ENCODE measurements at places on chromosomes 7 and 10. TPM values are rescaled to one million over a fixed set of nuclear protein-coding genes. Genes with fewer than 3 reads are reported as not detected.

GRCh38 chr10:62760401-62760800, 44.1 kb upstream of the ADO start:
- DNase-seq, result no peak

GRCh38 chr10:12389154-12389734, 39.9 kb downstream of the CAMK1D start:
- DNase-seq, result no peak

DNA sequence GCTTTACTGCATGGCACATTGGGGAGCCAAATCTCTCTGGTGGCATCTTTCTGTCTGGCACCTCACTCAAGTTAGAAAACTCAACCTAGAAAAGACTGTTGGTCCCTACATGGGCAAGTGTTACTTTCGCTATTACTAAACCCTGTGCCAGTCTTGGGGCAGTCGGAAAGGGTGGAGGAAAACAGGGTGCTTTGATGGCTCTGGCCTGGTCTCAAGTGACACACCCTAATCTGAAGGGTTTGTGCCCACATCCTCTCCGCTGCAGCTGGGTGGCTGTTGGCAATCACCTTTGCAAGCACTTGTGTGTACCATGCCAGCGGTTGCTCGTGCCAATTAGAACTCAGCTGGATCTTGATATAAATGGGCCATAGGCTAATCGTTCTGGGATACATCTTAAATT, 159.8 kb upstream of the ITGB1 start:
- DNase-seq, result no peak

DNA sequence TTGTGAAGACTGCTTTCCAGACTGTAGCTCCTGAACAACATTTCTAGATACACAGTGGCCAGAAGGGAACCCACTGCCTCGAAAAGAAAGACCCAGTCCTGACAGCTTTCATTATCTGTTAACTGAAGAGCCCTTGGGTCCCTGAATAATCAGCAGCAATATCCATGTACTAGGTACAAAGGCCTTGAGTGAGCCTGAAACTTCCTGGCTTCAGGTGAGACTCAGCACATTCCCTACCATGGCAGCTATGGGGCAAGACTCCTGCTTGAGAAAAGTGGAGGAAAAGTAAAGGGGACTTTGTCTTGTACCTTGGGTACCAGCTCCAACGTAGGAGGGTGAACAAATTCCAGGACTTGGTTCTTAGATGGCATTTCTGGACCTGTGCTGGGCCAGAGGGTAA, 92.8 kb downstream of the SIRT1 start:
- no peak for DNase-seq

DNA sequence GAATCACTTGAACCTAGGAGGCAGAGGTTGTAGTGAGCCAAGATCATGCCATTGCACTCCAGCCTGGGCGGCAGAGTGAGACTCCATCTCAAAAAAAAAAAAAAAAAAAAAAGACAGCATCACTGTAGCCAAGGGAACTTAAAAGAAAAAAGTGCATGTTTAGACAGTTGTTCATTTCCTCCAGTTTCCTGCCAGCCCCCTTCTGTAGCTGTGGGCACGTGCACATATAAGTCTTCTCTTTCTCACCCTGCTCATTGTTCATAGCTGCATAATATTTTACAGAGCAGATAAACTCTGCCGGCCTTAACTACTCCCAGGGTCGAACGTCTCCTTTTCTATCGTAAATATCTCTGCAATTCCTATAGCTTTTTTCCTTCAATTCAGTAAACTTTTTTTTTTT, 132.6 kb downstream of the LHPP start:
- no peak for DNase-seq

- peak; percentile 70 for DNase-seq
Observed at GRCh38 chr7:79298145-79298760, 155.2 kb downstream of the MAGI2 start.

CRCP gene
- 59.0 TPM for total RNA-seq

GRCh38 chr7:27925573-27926201, 185.7 kb downstream of the TAX1BP1 start:
- no peak for DNase-seq

DNA sequence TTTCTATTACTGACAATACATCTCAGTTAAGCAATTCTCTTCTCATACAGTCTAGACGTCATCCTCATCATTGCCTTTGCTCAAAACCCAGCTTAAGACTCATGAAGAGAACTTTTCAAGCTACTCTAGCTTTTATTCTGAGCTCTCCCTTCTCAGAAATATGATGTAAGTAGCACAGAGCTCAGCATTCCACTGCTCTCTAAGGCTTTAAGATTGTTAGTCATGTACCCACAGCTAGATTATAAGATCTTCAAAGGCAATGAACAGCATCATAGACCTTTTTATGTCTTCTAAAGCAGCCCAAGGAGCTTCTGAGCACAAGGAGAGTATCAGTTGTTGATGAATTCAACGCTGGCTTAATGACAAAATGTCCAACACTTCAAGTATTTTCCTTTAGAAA, 119.3 kb downstream of the NRP1 start:
- peak; percentile 33 for DNase-seq

- DNase-seq, result no peak
Observed at GRCh38 chr10:102610441-102610887, 33.8 kb upstream of the TRIM8 start.

DNA sequence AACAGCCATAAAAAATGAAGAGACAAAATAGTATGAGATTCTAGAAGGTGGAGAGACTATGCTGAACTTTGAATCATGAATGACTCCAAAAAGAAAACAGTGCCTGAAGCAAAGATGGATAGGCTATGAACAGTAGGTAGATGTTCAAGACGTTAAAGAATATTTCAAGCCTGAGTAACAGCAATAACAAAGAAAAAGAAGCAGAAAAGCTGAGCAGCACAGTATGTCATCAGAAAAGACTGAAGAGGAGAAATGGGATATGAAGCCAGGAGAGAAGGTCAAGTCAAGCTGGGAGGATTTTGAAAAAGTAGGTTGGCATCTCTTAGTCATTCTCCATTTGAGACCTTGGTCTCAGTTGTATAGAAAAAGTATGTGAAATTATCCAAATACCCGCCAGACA, 484.4 kb downstream of the SORCS1 start:
- no peak for DNase-seq

DNA sequence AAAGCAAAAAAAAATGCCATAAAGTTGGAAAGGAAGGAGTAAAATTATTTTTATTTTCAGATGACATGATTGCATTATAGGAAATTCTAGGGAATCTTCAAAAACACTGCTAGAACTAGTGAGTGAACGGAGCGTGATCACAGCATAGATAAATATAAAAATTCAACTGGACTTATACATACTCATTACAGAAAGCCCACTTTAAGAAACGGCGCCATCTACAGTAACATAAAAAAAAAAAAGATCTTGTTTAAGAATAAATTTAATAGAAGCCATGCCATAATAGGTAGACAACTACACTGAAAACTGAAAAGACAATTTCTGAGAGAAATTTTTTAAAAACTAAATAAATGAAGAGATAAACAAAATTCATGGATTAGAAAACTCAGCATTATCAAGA, 623.1 kb upstream of the MGMT start:
- no peak for DNase-seq

FFAR4 gene
- total RNA-seq, result not detected

- no peak for DNase-seq
Observed at GRCh38 chr10:36390221-36390620, 735.2 kb upstream of the ANKRD30A start.
